NCI-H524 (cell line): ENCODE measurements at places on chromosomes 4 and X.
A peak's percentile ranks its signal among the peaks of the same experiment; 100 is the strongest.

DNA sequence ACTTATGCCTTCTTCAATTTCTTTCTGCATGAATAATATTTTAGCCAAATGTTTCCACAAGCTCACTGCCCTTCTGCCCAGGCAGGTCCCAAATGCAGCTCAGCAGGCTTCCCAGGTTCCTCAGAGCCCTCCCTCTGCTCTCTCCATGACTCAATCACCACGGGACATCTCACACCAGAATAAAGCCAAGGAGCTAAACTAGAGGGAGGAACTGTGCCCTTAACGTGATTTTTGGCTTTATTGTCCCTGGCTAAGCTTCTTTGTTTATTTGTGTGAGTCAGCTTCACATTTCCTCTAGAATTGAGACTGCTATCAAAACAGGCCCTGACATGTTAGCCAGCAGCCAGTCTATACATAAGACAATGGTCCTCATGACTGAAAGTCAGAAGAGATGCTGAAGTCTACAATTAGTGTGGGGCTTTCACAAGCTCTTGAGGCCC lies 186.4 kb upstream of the GALNT7 start:
- no peak for DNase-seq

DNA sequence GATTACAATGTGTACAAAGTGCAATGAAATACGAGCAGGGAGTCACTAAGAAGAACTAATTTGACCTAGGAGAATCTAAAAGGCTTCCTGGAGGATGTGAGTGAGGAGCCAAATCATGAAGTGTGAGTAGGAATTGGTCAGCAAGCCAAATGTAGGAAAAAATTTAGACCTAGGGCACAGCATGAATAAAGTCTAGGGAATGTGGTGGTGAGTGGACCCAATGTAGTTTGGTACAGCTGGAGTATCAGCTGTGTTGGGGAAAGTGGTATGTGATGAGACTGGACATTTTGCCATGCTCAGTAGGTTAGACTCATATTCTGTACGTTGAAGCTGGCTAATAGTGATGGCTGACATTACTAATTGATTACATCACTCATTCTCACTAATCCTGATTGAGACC lies 191.0 kb downstream of the AFF2 start:
- no peak for DNase-seq

- no peak for DNase-seq
Measured at GRCh38 chr4:110025056-110025455, 112.4 kb downstream of the EGF start.

GRCh38 chr4:1356181-1356998 lies 9.4 kb downstream of the UVSSA start:
- DNase-seq: peak; percentile 15

- DNase-seq: no peak
Measured at GRCh38 chr4:127450276-127450675, 182.5 kb upstream of the INTU start.

DNA sequence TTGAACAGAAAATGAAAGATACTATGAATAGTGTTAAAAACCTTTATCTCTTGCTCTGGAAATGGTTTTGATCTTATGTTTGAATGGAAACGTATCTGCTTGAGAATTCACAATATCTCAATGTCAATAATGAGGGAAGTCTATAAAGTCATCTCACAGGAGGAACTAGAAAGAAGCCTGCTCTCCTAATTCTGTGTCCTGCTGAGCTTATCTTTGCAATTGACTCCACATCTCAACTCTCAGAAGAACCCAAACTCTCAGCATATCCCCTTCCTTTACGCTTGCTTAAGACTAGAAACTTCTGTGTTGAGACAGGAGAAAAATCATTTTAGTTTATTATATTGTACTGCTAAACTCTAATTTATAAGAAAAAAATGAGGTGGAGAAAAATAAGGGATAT lies 8.3 kb upstream of the PF4V1 start:
- no peak for DNase-seq

DNA sequence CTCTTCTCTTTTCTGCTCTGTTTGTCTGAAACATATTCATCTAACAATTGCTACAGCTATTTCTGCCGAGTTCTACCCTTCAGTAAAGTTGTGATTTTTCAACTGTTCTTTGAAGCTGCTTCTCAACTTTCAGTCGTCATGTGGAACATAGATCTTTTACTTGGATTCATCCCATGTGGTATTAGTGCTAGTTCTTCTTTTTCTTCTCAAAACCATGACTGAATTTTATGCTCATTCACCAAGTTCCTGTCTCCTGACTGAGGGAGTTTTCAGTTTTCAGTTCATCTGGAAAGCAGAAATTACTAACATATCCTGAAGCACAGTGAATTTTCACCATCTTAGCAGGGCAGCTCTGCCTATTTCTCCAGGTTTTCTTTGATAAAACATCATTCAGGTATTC lies 12.1 kb downstream of the ACSL4 start:
- no peak for DNase-seq

DNA sequence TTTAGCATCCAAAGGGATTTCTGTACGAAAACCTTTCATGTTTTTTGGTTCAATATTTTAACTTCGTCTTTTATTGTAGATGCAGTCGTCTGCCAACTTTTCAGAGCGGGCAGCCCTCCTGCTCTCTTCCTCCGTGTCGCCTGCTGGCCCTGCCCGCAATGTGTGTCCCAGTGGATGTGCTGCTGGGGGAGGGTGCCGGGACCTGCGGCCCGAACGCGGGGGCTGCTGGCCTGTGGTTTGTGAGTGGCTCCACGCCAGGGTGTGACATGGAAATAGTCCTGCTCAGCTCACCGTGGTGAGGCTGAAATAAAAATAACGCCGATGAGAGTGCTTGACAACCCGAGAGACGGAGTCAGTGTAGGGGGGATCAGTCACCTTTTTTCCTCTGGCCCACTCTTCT lies 59.7 kb upstream of the GRPEL1 start:
- no peak for DNase-seq

- DNase-seq: peak; percentile 22
Measured at GRCh38 chrX:119398974-119399771, at the start of gene SLC25A43. Gene SLC25A43 (plus strand): TSS chrX:119399336. CDS start chrX:119399404, 68 bp downstream.
